ENCODE measurements at places on chromosomes 1 and 21.

- DNase-seq = no peak
Observed at GRCh38 chr1:93681989-93682412, 364 bp upstream of the BCAR3 start.

DNA sequence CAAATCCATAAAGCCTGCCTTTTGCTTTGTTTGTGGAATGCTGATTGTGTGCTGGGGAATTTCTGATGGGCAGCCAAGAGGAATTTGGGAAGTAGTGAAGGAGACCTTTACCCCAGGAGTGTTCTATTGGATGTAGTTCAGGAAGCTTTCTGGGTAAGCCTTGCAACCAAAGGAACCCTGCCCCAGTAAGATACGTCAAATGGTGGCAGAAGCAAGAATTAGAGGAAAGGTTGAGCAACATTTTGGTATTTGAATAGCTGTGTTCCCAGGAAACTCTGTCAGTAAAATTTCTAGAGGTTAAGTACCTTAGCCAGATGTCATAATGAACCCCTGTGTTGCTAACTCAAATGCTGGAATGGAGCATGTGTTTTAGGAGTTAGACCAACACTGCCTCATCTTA is 6.4 kb downstream of the MGST3 start:
- DNase-seq = no peak

DNA sequence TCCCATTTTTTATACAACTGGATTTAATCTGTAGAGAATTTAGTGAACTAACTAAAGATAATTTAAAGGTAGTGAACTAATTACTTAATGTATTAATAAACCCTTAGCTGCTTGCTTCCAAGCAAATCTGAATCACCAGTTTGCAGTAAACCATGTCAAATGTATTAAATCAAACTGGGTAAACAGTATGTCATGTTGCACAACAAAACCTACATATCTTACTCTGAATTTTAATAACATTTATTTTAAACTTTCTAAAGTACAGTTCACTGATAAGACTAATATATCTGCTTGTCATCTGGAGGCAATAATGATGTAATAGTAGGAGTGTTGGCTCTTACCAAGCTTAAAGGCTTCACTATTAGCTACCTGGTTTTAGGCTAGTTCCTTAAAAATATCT is 52.5 kb upstream of the SCYL3 start:
- DNase-seq = no peak

GRCh38 chr1:224497714-224498573 is 63.3 kb upstream of the WDR26 start:
- DNase-seq = peak; percentile 84

- DNase-seq = peak; percentile 51
Observed at GRCh38 chr1:183593356-183593755, 3.1 kb upstream of the NCF2 start.

DNA sequence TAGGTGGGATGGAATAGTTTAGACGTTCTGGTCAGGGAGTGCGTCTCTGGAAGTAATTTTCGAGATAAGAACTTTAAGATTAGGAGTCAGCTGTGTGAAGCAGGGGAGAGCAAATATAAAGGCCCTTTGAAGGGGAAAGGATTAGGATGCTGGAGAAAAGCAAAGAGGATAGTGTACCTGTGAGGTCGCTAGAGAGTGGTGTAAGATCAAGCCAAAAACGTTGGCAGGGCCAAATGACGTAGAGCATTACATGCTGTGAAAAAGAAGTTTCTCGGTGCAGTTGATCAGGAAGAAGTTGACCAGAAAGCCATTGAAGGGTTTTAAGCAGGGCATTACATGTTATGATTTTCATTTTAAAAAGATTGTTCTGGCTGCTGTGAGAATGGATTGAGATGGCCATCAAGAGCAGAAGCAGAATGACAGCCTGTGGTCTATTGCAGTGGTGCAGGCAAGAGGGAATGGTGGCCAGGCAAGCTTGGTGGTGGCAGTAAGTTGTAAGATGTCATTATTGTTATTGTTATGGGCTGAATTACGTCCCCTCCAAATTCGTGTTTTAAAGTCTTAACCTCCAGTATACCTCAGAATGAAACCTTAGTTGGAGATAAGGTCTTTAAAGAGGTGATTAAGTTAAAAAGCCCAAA is 113.6 kb upstream of the KIF26B start:
- no peak for DNase-seq

DNA sequence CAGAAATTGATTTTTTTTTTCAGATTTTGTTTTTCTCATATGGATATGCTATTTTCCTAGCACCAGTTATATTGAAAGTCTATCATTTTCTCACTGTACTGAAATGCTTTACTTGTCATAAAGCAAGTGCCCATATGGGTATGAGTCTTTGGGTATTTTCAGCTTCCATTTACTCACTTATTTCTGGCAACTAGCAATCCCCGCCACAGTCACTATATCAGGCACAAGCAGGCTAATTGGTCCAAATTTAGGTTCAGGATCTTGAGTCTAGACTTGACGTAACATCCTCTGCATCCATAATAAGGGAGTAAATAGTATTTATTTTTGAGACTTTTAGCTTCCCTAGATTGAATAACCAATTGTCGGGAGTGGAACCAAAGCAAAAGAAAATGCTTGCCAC is 2.1 kb downstream of the OR10X1 start:
- no peak for DNase-seq

GRCh38 chr1:73771396-73771795 is 426.6 kb downstream of the LRRIQ3 start:
- DNase-seq = no peak

GRCh38 chr1:20409012-20409411 is 77.0 kb downstream of the CAMK2N1 start:
- no peak for DNase-seq

DNA sequence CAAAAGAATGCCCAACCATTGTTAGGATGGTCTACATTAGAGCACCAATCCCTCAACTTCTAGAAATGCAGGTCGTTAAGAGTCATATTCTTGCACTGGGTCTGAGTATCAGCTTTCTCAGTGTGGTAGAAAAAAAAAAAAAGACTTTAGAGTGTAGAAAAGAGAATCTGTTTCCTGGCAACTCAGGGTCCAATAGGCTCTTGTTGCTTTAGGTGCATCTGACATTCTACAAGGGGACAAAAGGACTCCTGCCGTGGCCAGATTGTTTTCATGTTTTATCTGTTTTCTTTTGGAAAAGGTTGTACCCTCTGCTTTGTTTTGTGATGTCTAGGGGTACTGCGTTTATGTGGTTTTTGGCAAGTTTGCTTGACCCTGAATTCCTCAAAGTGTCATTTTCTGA is 105.4 kb upstream of the KCNK2 start:
- no peak for DNase-seq

GRCh38 chr1:229781453-229781852 is 155.4 kb downstream of the URB2 start:
- no peak for DNase-seq

- no peak for DNase-seq
Observed at GRCh38 chr1:56827711-56828110, 8.5 kb upstream of the FYB2 start.

GRCh38 chr1:86271046-86271445 is 114.5 kb upstream of the COL24A1 start:
- DNase-seq = no peak

GRCh38 chr1:162275622-162276175 is 101.0 kb downstream of the SPATA46 start:
- DNase-seq = no peak

GRCh38 chr1:69401879-69402278 is 165.8 kb upstream of the LRRC7 start:
- DNase-seq = no peak

DNA sequence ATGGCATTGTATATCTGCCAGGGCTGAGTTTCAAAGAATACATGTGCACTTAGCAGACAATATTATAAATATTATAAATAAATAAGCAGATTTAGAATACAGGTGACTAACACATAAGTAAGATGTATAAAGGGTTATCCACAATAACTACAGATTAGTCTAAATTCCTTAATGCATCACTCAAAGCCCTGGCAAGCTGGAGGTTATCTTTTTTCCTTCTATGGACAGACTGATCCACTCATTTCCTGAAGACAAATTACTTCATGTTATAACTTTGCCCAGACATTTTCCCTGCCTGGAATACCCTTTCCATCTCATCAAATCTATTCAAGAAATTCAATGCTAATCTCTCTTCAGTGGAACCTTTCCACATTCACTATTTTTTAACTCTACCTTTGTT is 38.8 kb downstream of the LUZP1 start:
- DNase-seq = no peak

- DNase-seq = no peak
Observed at GRCh38 chr1:33188572-33189275, 6.9 kb upstream of the TRIM62 start.

Measured in NB4 (cell line).